ENCODE measurements at places on chromosomes 3 and 15.

GRCh38 chr3:110966966-110967663 is 104.5 kb upstream of the NECTIN3 start:
- DNase-seq: no peak

GRCh38 chr3:16999871-17000270 is 115.1 kb downstream of the PLCL2 start:
- DNase-seq: no peak

DNA sequence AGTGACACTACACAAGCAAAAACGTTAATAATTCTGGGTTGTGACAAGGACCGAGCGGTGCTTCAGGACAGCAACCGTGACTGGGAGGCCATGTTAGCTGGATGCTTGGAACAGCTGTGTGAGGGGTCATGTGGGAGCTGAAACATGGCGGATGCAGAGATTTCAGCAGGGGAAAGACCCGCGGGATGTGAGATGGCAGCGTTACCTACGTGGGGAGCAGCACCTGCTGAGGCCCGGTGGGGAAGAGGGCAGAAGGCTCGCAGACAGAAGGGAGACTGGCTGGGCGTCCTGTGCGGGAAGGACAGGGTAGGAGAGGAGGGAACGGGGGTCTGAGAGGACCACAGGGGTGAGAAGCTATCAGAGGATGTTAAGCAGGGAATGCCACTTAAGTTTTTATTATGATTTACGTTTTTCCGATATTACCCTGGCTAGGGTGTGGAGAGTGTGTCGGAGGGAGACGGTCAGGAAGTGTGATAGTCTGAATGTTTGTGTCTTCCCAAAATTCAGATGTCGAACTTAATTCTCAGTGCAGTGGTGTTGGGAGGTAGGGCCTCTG is 228.8 kb upstream of the LYSMD4 start:
- no peak for DNase-seq

DNA sequence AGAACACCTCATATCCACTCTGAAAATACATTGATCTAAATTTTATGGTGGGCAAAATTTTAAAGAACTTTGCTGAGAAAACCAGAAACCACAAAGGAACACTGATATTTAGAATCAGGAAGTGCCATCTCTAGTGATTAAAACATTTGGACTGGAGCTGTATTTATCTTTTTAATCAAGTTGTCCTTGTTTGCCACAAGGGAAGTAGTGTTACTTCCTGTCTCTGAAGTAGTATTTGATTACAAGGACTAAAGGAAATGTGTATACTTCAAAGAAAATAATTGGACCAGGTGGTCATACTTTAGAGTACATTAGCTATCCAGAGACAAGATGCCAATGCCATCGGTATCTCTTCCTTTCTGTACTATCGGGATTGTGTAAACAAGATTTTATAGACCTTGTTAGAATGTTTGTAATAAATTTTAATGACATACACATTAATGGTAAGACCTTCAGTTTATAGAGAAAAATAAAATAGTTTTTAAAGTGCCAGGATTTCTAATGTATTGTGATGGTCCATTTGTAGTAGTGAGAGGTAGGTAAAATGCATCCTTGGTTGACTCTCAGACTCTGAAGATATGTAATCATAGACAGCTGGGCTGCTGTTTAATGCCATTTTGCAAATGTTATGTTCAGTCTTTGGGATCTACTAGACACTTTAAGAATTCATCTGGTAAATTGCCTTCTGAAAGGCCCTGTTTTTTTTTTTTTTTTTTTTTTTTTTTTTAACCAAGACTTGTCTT is 131.9 kb downstream of the B3GALNT1 start:
- no peak for DNase-seq

- no peak for DNase-seq
These were observed 3.5 kb downstream of the SLTM start for GRCh38 chr15:58929891-58930416.

GRCh38 chr3:12965999-12966846 is 107.0 kb downstream of the IQSEC1 start:
- no peak for DNase-seq

GRCh38 chr3:126750756-126751121 is 46.7 kb downstream of the CHCHD6 start:
- no peak for DNase-seq

- no peak for DNase-seq
These were observed 19.5 kb upstream of the DOCK3 start for GRCh38 chr3:50655009-50655830.

- DNase-seq: no peak
These were observed 188.6 kb upstream of the EPHA3 start for GRCh38 chr3:88918841-88919240.

DNA sequence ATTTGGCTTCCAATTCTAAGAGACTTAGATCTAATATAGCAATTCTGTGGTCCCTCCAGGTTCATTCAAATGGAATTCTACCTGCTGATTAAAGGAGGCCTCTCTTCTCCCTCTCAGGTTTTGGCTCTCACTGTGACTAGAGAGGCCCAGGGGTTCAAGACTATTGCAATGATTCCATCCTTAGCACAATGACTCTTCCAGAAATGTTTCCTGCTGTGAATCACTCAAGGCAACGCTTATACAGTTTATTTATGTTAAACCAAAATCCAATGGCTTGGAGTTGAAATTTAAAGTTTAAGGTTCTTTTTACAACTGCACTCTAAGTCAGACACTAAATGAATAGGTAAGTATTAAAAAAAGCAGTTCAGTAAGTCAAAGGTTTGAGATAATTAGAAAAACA is 39.9 kb downstream of the IFT57 start:
- DNase-seq: no peak

DNA sequence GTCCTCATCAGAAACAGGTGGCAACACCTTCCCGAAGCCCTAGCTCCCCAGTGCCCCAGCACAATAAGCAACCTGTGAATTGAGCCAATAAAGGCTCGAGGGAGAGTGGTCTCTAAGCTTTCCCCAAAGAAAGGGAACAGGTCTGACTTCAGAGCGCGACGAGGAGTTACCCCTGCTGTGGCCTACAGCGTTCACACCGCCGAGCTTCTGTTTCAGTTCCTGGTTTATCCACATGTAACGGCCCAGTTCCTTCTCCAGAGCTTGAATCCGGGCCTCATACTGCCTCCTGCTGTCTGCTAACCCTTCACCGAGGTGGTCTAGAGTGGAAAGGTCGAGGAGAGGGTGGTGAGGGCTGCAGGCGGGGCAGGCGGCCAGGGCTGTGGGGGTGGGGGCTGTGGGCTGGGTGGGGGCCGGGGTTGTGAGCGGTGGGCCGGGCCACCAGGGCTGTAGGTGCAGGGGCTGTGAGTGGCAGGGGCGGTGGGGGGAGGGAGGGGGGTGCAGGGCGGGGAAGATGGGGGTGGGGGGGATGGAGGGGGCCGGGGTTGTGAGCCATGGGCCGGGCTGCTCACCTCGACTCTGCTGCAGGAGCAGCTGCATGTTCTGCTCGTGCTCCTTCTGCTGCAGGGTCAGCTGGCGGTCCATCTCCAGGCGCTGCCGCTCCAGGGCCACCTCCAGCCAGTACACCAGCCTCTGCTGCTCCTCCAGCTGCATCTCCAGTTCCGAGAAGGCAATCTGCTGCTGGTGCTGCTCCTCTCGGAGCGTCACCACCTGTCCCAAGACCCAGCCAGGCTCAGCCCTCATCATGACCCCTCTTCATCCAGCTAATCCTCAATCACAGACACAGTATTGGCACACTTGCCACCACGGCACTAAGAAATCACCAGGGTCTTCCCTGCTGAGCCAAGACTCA is 26.2 kb downstream of the KIF7 start:
- no peak for DNase-seq

DNA sequence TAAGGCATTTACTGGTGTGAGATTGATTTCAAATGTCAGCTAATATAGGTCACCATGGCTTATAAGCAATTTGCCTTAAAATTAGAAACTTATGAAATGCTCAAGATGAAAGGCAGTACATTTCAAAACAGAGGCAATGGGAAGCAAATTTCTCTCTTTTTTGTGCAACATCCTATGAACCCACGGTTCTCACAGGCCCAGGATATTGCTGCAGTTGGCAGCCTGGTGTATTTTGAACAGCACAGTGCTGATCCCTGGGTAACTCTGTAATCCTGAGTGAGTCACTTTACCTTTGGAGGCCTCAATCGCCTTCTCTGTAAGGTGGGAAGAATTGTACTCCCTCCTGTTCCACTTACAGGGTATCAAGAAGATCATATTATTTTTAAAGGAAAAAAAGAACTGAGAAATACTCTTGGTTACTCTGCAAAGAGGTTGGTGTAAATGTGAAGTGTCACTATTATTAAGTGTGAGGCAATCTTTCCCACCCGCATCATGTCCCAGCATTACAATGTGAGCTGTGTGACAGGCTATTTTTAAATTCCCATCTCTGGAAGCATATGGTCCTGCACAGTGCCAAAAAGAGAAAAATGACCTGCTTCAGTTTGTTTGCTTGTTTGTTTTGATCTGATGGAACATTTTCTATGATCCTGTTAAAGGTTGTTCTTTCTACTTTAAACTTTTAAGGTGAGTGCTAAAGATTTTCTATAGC is 190.1 kb upstream of the LPP start:
- no peak for DNase-seq

- no peak for DNase-seq
These were observed 32.8 kb downstream of the ETV5 start for GRCh38 chr3:186075931-186076567.

DNA sequence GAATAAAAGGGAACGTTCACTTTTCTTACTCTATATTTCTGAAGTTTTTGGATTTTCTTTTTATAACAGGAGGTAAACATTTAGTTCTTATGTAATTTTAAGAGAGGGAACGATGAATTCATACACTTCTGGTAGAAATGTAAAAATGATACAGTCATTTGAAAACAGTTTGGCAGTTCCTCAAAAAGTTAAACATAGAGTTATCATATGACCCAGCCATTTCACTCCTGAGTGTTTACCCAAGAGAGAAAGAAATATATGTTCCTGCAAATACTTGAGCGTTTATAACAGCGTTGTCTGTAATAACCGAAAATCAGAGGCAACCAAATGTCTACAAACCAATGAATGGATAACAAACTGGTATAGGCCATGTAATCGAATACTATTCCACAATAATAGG is 20.8 kb upstream of the CCR9 start:
- DNase-seq: no peak

GRCh38 chr3:184239221-184239620 is 9.5 kb downstream of the ALG3 start:
- DNase-seq: no peak

GRCh38 chr15:70281261-70281810 is 183.6 kb upstream of the TLE3 start:
- DNase-seq: no peak

- no peak for DNase-seq
These were observed 440.3 kb upstream of the DPH6 start for GRCh38 chr15:35986191-35986721.

GRCh38 chr15:101120987-101121386 is 130.9 kb downstream of the CHSY1 start:
- no peak for DNase-seq

DNA sequence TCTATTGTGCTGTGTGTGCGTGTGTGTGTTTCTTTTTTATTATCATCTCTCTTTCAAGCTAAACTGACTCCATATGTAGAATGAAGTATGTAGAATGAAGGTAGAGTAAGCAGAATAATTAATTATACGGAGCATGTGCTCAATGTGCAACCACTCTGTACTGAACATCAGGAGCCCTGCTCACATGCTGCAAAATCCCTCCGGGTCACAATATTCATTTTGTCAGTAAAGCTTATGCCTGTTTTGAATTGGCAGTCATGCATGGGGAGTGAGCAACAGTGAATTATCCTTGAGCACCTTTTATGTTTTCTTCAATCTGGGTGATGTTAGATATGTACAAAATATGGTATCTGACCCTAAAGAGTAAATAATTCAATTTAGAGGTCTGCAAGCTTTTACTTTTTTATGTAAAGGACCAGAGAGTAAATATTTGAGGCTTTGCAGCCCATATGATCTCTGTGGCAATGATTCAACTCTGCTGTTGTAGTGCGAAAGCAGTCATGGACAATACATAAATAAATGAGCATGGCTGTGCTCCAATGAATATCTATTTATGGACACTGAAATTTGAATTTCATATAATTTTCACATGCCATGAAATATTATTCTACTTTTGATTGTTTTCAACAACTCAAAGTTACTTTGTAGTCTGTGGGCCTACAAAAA is 199.9 kb downstream of the VGLL3 start:
- no peak for DNase-seq

DNA sequence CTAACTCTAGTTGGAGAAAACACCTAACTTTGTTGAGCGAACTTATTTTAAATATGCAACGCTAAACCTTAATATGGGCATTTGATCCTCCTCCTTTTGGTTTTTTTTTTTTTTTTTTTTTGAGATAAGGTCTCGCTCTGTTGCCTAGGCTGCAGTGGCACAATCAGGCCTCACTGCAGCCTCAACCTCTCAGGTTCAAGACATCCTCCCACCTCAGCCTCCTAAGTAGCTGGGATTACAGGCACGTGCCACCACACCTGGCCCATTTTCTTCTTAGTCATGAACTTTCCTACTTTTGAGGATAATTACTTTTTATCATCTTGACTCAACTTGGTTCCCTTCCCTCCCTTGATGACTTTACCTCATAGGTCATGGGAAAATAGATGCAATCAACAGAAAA is 3.9 kb downstream of the NUSAP1 start:
- DNase-seq: no peak

GRCh38 chr3:150411976-150412375 is 3.9 kb downstream of the TSC22D2 start:
- no peak for DNase-seq

DNA sequence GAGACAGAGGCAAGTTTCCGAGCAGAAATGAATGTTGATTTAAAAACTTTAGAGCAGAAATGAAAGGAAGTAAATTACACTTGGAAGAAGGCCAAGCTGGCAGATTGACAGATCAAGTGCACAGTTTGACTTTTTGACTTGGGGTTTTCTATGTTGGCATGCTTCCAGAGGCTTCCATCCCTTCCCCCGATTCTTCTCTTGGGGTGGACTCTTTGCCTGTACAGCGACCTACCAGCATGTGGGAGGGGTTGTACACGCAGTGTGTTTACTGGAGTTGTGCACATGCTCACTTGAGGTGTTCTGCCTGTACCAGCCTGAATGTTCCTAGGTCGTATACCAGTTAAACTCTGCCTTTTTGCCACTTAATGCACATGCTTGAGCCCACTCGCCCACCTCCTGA is 701.5 kb upstream of the GBE1 start:
- no peak for DNase-seq

DNA sequence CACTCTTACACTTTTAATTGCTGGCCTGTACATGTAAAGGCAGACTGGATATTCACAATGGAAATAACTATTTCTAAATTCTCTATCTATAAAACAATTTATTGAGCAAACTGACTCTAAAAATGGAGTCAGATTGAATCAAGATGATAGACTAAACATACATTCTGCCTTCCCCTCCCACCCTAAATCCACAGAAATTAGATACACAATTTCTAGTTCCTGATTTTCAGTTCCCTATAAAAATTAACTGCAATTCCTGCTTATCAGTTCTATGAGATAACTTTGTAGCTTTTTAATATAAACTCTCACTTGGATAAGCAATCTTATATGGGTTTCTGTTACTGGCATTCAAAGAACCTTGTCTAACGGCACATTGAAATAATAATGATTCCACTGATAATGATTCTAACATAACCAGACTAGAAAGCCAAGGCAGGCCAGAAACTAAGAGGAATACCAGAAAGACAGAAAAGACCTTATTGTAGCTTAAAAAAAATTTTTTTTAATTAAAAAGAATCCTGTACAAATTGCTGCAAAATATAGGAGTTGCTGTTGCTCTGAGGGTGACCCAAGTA is 33.1 kb downstream of the TBC1D5 start:
- DNase-seq: no peak

- no peak for DNase-seq
These were observed at the start of gene SPSB4 for GRCh38 chr3:141050576-141051442. TSS of gene SPSB4 (plus strand) at chr3:141051347. CDS start at chr3:141066105, 14,758 bp downstream.

GRCh38 chr15:90946941-90947576 is 7.6 kb upstream of the RCCD1 start:
- DNase-seq: no peak
